Activated naive CD4-positive, alpha-beta T cell treated with Interleukin-2 at 50 U/mL for 16 hours (primary cell): ENCODE measurements at places on chromosomes 1 and 21.
A peak's percentile ranks its signal among the peaks of the same experiment; 100 is the strongest.

DNA sequence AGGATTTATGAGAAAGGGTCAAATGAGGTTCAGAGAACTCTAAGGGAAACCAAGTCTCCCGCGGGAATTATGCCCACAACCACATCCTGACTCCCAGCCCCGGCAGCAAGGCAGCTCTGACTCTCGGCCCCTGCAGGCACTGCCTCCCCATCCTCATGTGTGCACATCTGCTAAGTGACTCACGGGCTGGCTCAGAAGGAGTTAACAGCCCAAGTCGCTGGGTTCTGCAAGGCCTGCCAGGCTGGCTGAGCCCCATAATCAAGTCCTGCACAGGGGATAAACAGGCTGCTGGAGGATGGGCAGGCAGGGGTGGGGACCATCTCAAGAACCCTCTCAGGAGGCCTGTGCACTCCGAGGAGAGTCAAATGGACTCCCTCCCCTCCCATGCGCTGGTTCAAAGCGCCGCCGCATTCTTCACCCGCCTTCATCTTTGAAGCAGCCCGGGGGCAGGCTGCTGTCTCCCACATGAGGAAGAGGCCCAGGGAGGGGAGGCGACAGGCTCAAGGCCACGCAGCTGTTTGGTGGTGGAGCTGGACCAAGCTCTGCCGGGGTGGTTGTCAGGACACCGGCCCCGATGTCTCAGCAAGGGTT is 344.3 kb downstream of the MATN1 start:
- DNase-seq: no peak

- DNase-seq: no peak
Observed at GRCh38 chr1:110700767-110701166, 26.0 kb upstream of the KCNA3 start.

DNA sequence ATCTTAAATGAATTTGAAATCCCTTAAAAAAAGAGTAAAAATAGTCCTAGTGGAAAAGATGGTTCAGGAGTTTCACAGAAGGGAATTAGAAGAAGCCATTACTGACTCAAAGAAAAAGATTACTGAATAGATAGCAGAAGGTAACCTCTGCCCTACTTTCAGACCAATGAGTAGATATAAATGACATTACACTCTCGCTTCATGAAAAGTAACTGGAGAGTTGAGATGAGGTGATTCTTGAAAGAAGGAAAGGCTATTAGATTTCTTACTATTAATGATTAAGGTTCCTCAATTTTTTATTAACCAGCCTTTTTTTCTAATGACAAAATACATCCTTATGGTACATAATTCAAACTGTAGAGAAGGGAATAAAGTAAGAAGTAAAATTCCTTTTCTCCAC is 28.3 kb downstream of the CCN1 start:
- no peak for DNase-seq

GRCh38 chr1:160795951-160796383 is at the start of gene LY9:
TSS of gene LY9 (plus strand) at chr1:160796174. CDS start at chr1:160796188, 14 bp downstream.
- DNase-seq: peak; percentile 80

DNA sequence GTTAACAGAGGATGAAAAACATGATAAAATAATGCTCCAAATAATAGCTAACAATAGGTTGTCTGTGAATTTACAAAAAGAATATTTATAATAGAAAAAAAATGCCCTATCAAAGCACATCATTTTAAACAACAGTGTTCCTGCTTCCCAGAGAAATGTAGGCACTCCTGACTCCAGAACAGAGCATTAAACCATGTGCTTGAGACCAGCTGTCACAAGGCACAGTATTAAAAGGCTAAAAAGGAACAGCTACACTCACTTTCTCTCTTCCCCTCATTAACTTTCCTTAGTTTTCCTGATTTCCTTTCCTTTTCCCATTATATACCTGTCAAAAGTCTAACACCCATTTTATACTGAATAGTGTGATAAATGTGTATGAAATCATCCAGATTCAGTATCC is 10.9 kb downstream of the VAV3 start:
- no peak for DNase-seq

DNA sequence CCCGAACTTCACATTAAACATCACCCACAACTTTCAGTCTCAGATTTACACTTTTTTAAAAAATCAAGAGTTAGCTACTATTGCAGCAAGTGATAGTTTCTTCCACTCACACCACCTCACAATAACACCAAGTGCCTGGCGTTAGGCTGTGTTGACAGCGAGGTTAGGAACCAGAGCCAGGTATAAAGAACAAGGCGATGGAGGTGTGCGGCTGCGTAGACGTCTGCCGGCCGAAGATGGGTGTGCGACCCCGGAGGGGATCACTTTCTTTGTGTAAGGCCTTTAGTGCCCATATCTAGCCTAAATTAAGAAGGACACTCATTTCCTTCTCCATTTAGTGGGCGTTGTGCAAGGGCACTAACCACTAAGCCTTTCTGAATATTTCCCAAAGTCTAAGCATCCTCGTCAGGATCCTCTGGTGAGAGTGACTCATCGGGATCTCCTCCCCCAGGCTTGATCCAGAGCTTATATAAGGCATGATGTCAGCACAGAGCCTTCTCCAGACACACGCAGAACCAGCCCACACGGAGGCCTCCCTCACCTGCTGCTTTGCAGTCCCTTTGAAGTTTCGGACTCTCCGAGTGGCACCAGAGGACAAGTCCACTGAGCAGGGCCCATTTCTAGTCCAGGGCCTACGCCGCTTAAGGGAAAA is 11.8 kb downstream of the NHLH2 start:
- no peak for DNase-seq

DNA sequence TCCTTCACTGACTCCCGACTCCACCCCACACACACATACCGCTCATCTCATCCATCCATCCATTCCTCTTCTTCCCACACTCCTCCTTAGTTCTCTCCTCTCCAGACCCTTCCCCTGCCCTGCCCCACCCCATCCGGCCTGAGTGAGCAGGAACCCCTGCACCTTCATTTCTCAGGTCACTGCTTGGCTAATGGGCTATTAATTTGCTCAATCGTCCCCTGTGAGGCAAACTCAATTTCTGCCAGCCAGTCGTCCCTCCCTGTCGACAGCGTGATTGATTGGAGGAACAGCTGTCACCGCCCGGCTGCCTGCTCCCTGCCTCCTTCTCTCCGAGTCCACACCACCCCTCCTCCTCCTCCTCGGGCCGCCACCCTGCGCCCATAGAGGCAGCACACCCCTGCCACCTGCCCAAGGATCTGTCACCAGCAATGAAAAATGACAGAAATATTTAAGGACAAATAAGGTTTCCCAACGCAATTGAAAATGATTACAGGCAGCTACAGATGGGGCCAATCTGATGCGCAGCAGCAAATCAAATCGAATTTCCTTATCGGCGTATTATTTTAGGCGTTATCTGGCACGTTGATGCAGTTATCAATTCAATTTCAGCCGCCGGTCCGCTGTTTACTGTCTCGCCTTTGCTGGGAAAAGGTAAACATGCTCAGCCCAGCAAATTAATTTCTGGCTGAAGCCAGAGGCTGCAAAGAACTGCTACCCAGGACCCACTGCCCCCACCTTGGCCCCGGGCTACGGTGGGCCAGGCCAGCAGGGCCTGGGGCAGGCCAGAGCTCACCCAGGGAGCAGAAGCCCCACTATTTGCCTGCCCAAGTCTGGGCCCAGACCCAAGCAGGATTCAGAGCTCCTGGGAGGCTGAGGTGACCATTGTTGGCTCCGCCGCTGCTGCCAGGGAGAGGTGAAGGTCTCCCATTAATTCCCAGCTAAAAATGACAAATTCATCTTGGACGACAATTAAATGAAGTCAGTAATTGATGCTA is 71.3 kb downstream of the TMEM53 start:
- DNase-seq: no peak

DNA sequence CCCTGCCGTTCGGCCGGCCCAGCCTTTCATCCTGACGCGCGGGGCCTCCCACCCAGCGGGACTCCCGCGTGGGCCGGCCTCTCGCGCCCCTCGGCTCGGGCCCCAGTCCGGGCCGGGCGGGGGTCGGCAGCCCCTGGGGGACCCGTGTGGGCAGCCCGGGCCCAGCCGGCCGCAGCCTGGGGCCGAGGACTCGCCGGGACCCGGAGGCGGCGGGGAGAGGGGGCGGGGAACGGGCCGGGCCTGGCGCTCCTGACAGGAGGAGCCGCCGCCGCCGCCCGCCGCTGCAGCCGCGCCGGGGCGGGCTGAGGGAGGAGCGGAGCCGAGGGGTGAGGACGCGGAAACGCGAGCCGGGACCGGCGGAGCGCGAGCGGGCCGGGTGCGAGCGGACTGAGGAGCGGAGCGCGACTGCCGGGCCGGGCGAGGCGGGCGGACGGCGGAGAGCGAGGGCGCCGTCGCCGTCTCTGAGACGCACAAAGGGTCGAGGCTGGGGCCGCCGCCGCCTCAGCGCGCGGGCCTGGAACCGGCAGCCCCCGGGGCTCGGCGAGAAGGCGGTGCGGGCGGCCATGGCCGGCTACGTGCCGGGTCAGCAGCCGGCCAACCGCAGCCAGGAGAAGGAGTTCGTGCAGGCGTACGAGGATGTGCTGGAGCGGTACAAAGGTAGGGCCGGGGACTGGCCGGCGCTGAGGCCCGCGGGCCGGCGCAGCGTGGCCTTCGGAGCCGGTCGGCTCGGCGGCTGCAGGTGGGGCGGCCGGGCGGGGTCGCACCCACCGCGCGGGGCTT is 79.1 kb downstream of the NDUFS5 start:
- peak; percentile 63 for DNase-seq

GRCh38 chr1:154775621-154776605 is 94.2 kb downstream of the KCNN3 start:
- no peak for DNase-seq

- no peak for DNase-seq
Observed at GRCh38 chr1:217274927-217275654, 355.8 kb downstream of the GPATCH2 start.

DNA sequence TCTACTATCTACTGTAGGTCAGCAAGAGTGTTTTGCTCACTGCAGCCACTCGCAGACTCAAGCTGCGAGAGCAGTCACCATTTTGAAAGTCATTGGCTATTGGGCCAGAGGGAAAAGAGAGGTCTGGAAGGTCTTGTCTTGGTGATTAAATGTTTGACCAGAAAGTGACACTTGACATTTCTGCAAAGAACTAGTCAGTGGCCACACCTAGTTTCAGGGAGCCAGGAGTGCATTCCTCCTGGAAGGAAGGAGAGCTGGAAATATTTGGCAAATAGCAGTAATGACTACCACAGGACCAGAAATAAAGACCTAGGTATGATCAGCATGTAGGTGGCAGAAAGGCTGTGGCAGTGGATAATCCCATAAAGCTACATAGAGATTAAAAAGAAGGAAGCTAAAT is 440.0 kb upstream of the PLXNA2 start:
- DNase-seq: no peak

DNA sequence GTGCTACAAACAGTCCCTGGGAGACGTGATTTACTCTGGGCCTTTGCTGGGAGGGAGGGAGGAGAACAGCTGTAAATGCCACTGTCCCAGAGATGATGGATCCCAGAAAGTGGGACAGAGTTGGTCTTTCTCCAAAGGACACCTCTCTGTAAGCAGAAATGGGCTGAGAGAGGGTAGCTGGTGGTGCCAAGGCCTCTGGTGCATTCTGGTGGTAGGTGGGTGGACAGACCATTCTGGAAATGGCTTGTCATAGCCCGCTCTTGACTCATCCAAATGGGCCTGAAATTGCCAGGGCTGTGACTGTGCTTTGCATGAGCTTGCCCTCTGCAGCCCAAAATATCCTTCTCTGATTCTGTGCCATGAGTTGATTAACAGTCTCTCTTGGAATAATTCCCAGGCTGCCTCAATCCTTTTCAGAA is 36.1 kb downstream of the CCDC185 start:
- DNase-seq: no peak

- DNase-seq: no peak
Observed at GRCh38 chr1:121594096-121594495, 409.3 kb downstream of the SRGAP2C start.
